ENCODE measurements at places on chromosomes 11 and 22.

GRCh38 chr11:67656278-67656922, 5.9 kb upstream of the ACY3 start:
- H3K27me3 ChIP-seq = peaks cover 3% of the 10 kb centered on the region
- H3K36me3 ChIP-seq = no peaks in the 10 kb centered on the region
- H3K4me1 ChIP-seq = no peaks in the 10 kb centered on the region
- no peak overlapping the region for H3K27ac ChIP-seq
- DNase-seq = no peak

DNA sequence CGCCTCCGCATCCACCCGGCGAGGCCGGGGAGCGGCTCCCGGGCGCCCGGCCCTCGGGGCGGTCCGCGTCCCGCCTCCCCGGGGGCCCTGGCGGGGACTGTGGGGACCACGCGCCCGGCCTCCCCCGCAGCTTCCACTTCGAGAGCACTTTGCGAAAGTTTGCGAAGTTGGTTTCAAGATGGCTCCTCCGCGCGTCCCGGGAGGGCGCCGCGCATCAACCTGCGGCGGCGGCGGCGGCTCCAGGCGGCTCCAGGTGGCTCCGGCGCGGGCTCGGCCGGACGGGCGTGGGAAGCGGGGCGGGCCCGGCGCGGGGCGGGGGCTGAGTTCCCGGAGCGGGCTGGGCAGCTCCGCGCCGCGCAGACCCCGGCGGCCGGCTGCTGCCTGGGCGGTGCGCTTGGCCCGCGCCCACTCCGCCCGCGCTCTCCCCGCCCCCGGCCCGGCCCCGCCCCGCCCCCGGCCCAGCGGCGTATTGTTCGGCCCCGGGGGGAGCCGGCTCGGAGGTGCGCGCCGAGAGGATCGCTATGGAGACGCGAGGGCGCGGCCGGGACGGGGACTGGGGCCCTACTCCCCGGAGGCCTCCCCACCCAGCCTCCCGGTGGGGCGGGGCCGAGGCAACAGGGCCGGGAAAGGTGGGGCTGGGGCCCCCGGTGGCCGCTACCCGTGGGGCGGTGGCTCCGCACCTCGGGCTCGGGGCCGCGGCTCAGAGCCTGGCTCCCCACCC, at the start of gene CELSR1:
TSS of gene CELSR1 (minus strand) at position 396 of the 721 bp plus-strand sequence. CDS start 450 bp downstream, outside the sequence.
- no peaks in the 10 kb centered on the region for H3K36me3 ChIP-seq
- peaks cover 22% of the 10 kb centered on the region for H3K27me3 ChIP-seq
- H3K4me3 ChIP-seq = peak within 1 kb of the TSS; percentile 42

- DNase-seq = no peak
- no peaks in the 10 kb centered on the region for H3K36me3 ChIP-seq
- H3K27me3 ChIP-seq = peaks cover 4% of the 10 kb centered on the region
- no peak overlapping the region for H3K27ac ChIP-seq
These were observed 3.7 kb downstream of the MPZL2 start for GRCh38 chr11:118260353-118260752.

DNA sequence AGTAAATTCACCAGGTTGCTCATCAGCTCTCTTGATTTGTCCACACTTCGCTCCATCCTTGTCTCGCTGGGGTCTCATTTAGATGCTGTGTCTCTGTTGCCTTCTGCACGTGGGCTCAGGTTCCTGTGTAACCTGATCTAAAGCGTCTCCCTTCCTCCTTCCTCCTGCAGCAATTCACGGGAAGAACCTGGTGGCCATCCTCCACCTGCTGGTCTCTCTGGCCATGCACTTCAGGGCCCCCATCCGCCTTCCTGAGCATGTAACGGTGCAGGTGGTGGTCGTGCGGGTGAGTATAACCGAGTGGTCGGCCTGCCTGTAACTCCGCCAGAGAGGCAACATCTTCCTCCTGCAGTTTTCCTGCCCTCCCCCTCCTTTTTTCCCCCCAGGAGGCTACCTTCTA, 48.0 kb upstream of the PARVG start:
- H3K4me3 ChIP-seq = no peak overlapping the region
- no peaks in the 10 kb centered on the region for H3K27me3 ChIP-seq
- no peak overlapping the region for H3K27ac ChIP-seq

DNA sequence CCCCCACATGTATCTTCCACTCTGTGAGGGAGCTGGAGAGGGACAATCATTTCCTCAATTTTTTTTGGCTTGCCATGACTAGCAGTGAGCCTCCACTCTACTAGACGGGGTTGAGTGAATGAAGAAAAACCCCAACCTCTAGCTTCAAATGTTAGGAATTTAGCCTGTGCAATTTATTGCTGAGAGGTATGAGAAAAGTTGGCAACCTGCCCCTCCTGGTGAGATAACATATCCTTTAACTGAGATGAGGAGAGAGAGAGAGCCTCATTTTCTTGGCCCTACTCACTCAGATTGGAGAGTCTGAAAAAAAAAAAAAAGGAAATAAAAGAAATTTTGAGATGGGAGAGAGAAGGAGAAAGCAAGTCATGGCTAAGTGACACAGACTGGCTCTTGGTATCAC, 218.2 kb upstream of the CARD18 start:
- H3K27ac ChIP-seq = no peak overlapping the region
- no peak for DNase-seq
- no peaks in the 10 kb centered on the region for H3K4me1 ChIP-seq
- H3K27me3 ChIP-seq = no peaks in the 10 kb centered on the region
- no peaks in the 10 kb centered on the region for H3K36me3 ChIP-seq
- H3K4me3 ChIP-seq = no peak overlapping the region

- no peak for DNase-seq
- no peak overlapping the region for H3K4me3 ChIP-seq
- peaks cover 14% of the 10 kb centered on the region for H3K36me3 ChIP-seq
- no peak overlapping the region for H3K27ac ChIP-seq
These were observed 122.6 kb downstream of the CCDC81 start for GRCh38 chr11:86497310-86497709.

- H3K27me3 ChIP-seq = no peaks in the 10 kb centered on the region
- no peak overlapping the region for H3K4me3 ChIP-seq
- H3K27ac ChIP-seq = no peak overlapping the region
These were observed 91.9 kb downstream of the CDKN1C start for GRCh38 chr11:2793701-2794045.

DNA sequence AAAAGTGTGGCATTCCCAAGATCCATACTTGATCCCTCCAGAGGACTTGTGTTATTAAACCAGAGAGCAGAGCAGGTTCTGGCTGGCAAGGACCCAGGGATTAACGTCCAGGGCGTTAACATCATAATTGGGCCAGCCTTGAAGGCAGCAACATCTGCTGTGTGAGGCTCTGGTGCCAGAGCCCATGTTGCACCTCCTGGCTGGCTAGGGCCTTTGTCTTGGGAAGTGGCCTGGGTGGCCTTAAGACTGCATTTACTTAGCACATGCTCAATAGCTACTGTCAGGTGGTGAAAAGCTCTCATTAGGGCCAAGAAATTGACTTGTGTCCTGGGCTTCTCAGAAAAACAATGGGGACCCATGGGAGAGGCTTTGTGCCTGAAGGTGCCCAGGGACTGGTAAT, 66.6 kb downstream of the CACNG2 start:
- H3K27me3 ChIP-seq = no peaks in the 10 kb centered on the region
- H3K4me3 ChIP-seq = no peak overlapping the region
- no peaks in the 10 kb centered on the region for H3K4me1 ChIP-seq
- H3K27ac ChIP-seq = no peak overlapping the region
- H3K36me3 ChIP-seq = no peaks in the 10 kb centered on the region

- H3K27me3 ChIP-seq = no peaks in the 10 kb centered on the region
- H3K4me3 ChIP-seq = no peak overlapping the region
- H3K36me3 ChIP-seq = no peaks in the 10 kb centered on the region
- no peak overlapping the region for H3K27ac ChIP-seq
- DNase-seq = no peak
These were observed 21.7 kb downstream of the TEAD1 start for GRCh38 chr11:12695873-12696272.

- H3K4me3 ChIP-seq = no peak overlapping the region
- DNase-seq = no peak
- no peak overlapping the region for H3K27ac ChIP-seq
- no peaks in the 10 kb centered on the region for H3K27me3 ChIP-seq
- no peaks in the 10 kb centered on the region for H3K4me1 ChIP-seq
These were observed 188.0 kb upstream of the NCAM1 start for GRCh38 chr11:112773264-112773663.

DNA sequence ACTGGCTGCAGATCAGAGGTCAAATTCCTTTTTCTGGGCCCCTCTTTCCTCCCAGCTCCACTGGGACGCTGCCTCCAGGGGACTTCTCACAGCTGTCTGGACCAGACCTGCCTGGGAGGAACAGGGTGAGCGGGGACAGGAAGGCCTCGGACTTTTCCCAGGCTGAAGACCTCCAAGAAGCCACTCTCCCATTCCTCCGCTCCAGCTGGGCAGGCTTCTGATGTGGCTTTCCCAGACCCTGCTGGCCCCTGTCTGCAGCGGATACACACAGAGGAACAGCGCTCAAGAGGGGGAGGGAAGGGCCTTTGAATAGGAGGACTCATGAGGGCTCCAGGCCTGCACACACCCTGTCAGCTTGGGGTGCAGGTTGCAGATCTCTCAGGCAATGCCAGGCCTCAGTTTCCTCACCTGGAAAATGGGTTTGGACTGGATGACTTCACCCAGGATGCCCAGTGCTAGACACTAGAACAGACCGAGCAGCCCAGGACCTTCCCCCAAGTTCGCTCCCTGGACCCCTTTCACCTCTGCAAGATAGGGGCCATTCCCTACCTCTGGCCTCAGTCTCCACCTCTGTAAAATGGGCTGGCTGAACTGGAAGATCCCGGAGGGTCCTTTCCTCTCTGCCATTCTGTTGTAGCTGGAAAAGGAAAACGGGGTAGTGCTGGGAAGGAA, 36.6 kb downstream of the MB start:
- H3K4me1 ChIP-seq = no peaks in the 10 kb centered on the region
- H3K36me3 ChIP-seq = no peaks in the 10 kb centered on the region
- no peak for DNase-seq
- H3K27ac ChIP-seq = no peak overlapping the region

GRCh38 chr22:30804626-30805025, 110.0 kb downstream of the OSBP2 start:
- peaks cover 5% of the 10 kb centered on the region for H3K27me3 ChIP-seq
- H3K4me3 ChIP-seq = no peak overlapping the region
- H3K27ac ChIP-seq = no peak overlapping the region
- peaks cover 13% of the 10 kb centered on the region for H3K4me1 ChIP-seq
- no peak for DNase-seq
- no peaks in the 10 kb centered on the region for H3K36me3 ChIP-seq

- H3K4me3 ChIP-seq = peak overlapping the region; percentile 53
- H3K27me3 ChIP-seq = no peaks in the 10 kb centered on the region
- H3K36me3 ChIP-seq = no peaks in the 10 kb centered on the region
- H3K27ac ChIP-seq = peak overlapping the region; percentile 98
- H3K4me1 ChIP-seq = peaks cover 40% of the 10 kb centered on the region
These were observed 922 bp upstream of the CSNK1E start for GRCh38 chr22:38317995-38318715.

DNA sequence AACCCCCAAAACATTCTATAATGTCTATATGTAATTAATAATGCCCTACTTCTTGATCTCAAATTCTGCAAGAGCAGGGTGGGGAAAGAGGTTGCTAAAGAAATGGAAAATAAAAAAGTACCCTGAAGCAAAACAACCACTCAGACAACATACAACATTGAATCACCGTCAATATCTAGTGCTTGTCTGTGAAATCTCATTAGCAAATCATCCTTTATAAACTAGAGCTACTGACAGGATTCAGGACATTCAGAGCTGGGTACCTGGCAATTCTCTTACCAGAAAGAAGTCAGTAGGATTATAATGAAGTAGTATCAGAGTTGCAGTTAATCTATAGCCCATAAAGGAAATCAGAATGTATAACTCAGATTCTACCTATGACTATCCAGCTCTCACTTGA, 143.2 kb downstream of the CADM1 start:
- H3K4me3 ChIP-seq = no peak overlapping the region
- H3K27me3 ChIP-seq = no peaks in the 10 kb centered on the region
- no peaks in the 10 kb centered on the region for H3K36me3 ChIP-seq
- H3K27ac ChIP-seq = no peak overlapping the region
- DNase-seq = no peak

GRCh38 chr22:37675930-37676735, 697 bp downstream of the LGALS1 start:
- no peaks in the 10 kb centered on the region for H3K4me1 ChIP-seq
- peak overlapping the region; percentile 57 for H3K4me3 ChIP-seq
- peak overlapping the region; percentile 92 for H3K27ac ChIP-seq
- no peaks in the 10 kb centered on the region for H3K27me3 ChIP-seq

DNA sequence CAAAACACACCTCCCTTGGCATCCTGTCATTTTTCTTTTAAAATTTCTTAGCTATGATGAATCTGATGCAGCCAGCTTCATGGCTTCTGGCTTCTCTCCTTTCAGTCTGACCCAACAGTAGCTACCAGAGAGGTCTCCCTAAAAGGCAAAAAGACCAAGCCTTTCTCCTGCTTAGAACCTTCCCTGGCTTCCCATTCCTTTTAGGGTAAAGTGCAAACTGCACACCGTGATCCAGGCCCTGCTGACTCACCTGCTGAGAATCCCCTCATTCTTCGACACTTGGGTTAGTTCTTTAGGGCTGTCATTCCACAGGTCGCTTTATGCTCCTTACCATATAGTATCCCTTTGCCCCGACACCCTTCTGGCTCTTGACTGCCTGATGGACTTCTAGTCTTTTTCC, 362.4 kb downstream of the MIAT start:
- peak overlapping the region; percentile 38 for H3K27ac ChIP-seq
- H3K36me3 ChIP-seq = no peaks in the 10 kb centered on the region
- H3K4me3 ChIP-seq = no peak overlapping the region
- peaks cover 5% of the 10 kb centered on the region for H3K4me1 ChIP-seq
- no peaks in the 10 kb centered on the region for H3K27me3 ChIP-seq

DNA sequence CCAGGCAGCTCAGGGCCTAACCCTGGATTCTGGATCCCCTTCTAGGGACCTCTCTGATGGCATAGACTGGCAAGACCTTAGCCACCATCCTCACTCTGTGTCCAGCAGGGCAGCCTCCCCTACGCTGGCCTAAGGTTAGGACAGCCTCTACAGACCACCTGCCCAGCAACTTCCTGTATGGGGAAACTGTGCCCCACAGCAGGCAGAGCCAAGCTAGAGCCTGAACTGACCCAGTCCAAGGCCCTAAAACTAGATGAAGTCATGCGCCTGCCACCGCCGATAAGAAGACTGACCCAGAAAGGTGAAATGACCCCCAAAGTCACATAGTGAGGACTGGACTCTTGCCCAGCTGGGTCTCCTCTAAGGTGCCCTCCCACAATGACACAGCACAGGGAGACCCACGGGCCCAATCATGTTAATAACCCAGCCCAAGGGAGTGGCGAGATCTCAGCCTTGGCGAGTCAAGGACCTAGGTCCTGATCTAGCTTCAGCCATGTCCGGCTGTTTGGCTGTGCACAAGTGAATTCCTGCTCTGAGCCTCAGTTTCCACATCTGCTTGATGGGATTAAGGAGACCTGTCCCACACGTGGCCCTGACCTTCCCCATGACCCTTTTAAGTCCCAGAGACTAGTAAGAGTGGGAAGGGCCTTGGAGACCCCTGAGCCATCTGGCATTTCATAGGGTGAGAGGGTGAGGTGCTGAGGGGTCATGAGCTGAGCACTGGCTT, 17.6 kb downstream of the STARD10 start:
- no peaks in the 10 kb centered on the region for H3K27me3 ChIP-seq
- H3K4me3 ChIP-seq = no peak overlapping the region
- H3K4me1 ChIP-seq = peaks cover 54% of the 10 kb centered on the region
- no peaks in the 10 kb centered on the region for H3K36me3 ChIP-seq
- no peak for DNase-seq
